Activated T-helper 2 cell treated with anti-CD3 and anti-CD28 coated beads, Interferon-gamma antibody, Interleukin-2, Interleukin-4, amounts not matched to agents 10 μg/mL and 5 μg/mL and 100 μg/mL, durations not matched to agents 14 hours and 24 hours and 36 hours (primary cell): ENCODE measurements at places on chromosomes 7 and 10.

GRCh38 chr10:76354212-76354738 is 922.9 kb downstream of the LRMDA start:
- DNase-seq = no peak

- no peak for DNase-seq
Measured at GRCh38 chr10:47192273-47192672, 107.7 kb upstream of the GDF10 start.

- DNase-seq = no peak
Measured at GRCh38 chr10:76115131-76115470, 683.7 kb downstream of the LRMDA start.

GRCh38 chr7:39501358-39501757 is 64.8 kb upstream of the YAE1 start:
- DNase-seq = no peak

DNA sequence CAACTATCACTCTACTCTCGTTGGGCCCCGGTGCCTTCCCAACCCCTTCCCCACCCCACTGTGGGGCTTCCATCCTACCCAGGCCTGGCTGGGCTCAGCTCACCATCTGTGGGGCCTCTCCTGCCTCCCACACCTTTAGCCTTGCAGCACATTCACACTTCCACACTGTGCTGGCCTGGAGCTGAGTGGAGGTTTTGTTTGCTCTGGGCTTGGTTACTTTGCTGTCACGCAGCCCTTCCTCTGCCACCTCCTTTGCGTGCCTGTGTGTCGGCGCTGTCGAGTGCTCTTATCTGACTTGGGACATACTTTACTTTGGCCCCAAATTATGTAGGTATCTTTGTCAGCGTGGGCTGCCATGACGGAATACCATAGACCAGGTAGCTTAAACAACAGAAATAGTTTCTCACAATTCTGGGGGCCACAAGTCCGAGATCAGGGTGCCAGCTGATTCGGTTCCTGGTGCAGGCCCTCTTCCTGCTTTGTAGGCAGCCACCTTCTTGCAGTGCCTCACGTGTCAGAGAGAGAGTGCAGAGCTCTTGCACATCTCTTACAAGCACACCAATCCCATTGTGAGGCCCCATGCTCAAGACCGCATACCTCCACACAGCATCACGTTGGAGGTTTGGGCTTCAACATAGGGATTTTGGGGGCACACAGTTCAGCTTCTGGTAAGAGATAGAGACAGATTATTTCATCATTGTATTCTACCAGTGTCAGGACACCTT is 89.0 kb downstream of the CUL1 start:
- no peak for DNase-seq

DNA sequence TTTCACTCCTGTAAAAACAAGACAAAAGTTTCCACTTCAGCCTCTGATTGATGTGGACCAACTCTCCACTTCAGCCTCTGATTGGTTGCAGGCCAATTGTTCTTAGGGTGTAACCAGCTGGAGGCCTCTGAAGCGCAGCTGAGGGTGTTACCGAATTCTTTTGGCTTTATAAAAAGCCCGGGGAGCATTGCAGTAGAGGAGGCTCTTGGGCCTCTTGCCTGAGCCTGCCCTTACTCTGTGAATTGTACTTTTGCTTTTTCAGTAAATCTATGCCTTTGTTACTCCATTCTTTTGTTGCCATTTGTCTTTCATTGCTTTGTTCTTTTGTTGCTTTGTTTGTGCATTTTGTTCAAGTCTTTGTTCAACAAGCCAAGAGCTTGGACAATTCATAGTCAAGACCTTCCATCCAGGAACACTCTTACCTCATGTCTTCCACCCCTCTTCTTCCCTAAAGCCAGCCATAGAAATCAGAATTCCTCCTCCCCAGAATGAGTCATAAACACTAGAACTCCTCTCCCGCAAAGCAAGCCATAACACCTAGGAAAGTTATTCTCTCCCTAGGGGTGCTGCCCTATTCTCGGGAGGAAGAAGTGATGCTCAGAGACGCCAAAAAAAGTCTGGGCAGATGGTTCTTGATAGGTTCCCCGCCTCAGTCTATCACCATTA is 53.5 kb upstream of the ARMC3 start:
- no peak for DNase-seq

DNA sequence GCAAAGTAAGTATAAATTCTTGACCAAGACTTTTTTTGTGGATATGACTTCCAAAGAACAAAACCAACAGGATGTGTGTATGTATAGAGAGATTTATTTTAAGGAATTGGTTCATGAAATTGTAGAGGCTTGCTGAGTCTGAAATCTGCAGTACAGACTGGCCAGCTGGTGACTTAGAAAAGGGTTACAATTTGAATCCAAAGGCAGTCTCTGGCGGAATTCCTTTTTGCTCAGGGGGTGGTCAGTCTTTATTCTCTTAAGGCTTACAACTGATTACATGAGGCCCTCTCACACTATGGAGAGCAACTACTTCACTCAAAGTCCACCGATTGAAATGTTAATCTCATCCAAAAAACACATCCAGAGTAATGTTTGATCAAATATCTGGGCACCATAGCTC is 100.1 kb upstream of the IMMP2L start:
- DNase-seq = no peak

DNA sequence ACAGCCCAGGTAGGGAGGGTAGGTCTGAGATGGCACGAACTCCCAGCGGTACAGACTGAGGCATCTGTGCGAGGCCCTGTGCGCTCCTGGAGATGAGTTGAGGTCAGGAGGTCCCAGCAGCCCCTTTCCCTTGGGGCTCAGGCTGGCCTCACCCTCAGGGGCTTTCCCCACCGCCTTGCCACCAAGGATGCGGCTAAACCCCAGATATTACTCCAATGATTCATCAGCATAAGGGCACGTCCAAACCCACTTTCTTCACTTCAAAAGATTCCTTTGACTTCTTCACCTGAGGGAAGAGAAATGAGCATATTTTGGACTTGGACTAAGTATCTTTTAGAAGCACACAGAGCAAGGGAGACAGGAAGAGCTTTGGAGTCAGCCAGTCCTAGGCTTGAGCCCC is 20.3 kb downstream of the UROS start:
- no peak for DNase-seq

DNA sequence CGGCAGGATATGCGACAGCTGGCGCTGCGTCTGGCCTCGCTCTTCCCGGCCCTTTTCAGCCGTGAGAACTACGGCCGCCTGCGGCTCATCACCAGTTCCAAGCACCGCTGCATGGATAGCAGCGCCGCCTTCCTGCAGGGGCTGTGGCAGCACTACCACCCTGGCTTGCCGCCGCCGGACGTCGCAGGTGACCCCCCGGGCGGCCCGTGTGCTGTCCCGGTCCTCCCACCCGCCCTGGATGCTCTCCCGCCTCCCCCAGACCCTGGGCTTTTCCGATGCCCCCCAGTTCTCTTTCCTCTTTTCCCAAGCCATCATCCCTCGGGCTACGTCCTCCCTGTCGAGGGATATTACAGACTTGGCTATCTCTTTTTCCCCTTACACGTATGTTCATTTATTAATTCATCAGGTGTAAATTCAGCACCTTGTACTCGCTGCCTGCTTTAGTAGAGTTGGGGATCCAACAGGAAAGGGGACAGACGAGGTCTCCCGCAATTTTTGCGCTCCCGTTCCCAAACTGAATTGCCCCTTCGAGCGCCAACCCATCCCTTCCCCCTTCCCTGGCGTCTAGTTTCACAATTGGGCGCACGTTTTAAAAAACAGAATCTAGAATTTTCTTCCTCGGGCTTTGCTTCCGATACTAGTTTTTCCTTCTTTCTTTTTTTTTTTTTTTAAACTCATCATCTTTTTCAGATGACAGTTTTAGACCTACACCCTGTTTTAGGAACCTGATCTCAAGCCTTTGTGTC is 846 bp downstream of the MINPP1 start:
- DNase-seq = no peak

DNA sequence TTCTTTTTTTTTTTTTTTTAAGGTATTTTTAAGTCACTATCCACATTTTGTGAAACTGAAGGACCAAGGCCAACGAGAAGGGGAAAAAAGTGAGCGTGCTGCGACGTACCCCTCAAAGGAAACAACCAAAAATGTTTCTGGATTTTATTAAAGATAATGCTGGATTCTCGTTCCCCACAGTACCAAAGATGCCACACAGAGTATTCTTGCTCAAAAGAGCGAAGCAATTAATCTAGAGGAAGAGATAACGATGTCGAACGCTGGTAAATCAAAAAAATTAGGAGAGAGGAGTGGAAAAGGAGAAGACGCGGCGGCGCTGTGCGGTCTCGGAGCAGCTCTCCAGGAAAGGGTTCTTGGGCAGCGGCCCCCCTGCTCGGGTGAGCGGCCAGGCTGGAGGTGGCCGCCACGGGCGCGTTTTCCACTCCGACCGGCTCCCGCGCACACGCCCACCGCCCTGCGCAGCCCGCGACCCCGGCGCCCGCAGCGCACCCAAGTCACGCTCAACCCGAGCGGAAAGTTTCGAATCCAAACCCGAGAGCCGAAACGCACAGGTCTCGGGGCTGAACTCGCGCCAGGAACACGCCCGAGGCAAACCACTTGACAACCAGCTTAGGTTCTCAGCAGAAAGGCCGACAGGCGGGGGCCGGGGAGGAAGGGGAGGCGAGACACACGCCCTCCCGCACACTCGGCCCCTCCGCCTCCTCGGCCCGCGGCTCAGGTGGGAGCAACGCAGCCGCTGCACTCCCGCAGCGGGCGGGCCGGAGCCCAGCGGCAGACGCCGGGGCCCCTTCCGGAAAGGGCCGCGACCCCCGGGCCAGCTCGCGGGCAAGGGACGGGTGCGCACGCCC is 989 bp downstream of the SRPK2 start:
- peak; percentile 37 for DNase-seq

DNA sequence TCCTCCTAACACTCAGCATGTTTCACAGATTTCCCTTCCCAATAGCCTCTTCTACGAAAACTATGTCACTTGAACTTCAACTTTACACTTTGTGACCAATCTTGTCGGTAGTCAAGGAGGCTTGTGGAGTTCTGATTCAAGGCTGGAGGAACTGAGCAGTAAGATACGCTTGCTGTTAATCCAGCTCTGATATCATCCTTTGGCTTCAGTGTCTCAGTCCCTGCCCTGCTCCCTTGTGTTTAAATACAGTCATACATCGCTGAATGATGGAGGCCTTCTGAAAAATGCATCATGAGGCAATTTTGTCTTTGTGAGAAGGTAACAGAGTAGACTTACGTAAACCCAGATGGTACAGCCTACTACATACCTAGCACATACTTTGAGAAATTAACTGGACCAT is 173.6 kb downstream of the RNF133 start:
- DNase-seq = no peak

- no peak for DNase-seq
Measured at GRCh38 chr10:113455947-113456346, 96.9 kb upstream of the HABP2 start.

DNA sequence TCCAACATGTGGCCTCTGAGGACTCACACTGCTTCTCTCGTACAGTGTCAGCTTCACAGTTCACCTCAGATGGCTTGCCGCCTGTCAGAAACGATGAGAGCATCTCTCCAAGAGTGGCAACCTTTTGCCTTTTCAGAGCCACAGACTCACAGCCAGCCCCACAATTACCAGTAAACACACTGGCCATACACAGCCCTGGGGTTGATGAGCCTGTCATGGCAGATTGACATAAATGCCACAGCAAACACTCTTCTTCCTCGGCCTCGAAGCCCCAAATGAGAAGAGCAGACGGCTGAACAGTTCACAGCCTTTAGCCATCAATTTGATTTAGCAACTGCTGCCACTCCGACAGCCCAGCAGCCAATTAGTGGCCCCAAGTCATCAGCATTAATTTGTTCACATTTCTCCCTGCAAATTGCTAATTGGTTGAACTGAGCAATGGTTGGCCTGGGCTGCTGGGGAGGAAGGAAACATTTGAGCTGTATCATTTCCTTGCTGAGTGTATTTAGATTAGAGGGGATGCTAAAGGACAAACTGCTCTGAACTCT is 1142.9 kb downstream of the SORCS3 start:
- no peak for DNase-seq

GRCh38 chr10:115936926-115937767 is 335.9 kb downstream of the GFRA1 start:
- DNase-seq = no peak

DNA sequence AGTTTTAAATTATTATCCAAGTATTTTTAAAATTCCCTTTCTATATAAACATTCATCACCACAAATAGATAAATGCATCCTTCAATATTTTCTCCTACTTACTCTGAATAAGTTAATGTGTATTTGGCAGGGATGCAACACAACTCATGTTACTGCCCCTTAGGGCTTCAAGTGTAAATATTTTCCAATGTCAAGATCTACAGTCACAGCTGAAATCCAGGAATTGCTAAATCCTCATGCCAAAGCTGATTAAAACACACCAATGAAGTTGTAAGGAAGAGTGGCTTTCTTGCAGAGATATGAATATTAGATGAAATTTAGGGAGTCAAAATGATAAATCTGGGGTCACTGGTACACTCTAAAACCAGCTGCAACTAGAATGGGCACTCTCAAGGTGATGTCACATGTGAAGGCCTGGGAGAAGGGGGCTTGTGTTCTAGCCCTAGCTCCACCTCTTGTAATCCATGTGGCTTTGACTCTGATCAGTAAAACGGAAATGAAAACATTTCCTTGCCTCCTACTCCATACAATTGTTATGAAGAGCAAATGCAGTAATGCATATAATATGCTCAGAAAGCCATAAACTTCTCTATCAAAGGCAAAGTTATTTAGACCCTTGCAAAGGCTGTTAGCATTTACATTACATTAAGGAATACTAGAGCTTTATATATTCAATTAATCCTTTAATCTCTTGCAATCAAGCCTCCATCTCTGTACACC is 228.1 kb upstream of the NFE2L3 start:
- no peak for DNase-seq

- DNase-seq = no peak
Measured at GRCh38 chr10:102234888-102235597, 6.3 kb downstream of the PITX3 start.

DNA sequence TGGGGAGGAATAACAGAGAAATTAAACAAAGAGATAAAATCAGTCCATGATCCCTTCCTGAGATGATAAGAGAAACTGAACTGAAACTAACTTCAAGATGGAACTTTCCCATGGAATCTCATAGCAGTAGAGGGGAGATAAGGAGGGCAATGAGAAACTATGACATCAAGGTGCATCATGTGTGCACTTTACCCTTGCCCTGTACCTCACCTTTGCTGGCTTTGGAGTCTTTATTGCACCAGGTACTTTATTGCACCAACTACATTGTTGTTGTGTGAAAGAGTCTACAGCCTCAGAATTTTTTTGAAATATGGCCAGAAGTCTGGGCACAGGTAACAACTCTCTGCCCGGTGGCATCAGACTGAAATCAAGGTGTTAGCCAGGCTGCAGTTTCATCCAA is 11.2 kb upstream of the SMC3 start:
- no peak for DNase-seq

DNA sequence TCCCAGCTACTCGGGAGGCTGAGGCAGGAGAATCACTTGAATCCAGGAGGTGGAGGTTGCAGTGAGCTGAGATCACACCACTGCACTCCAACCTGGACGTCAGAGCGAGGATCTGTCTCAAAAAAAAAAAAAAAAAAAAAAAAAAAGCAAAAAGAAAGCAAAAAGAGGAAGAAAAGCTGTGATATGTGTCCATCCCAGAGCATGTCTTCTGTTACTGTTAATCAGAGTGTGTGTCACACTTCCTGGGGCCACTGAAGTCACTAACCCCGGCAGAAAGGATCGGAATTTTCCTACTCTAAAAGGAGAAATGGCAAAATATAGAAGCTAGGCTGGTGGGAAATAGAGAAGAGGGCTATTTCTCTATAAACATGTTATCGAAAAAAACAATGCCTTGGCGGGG is 11.9 kb downstream of the PIK3AP1 start:
- DNase-seq = no peak

- no peak for DNase-seq
Measured at GRCh38 chr7:120832803-120833202, 25.1 kb downstream of the TSPAN12 start.
